IPS DF 6.9 (cell line): ENCODE measurements at places on chromosomes 12 and 14.

DNA sequence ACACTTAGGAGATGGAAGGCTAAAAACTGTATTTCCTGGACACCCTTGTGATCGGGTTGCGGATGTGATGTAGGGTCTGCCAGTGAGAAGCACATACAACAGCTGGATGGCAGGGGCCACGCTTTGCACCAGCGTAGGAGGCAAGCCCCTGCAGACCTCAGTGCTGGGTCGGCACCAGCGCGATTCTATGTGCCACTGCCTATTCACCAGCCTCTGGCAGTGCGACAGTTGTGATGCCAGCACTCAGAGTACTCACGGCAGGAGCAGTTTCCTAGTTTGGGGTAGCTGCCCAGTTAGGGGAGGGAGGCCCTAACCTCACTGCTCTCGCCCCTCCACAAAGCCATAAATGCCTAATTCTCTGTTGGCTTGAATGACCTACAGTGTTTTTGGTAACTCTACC, 31.6 kb downstream of the SPTLC2 start:
- no peak for DNase-seq

DNA sequence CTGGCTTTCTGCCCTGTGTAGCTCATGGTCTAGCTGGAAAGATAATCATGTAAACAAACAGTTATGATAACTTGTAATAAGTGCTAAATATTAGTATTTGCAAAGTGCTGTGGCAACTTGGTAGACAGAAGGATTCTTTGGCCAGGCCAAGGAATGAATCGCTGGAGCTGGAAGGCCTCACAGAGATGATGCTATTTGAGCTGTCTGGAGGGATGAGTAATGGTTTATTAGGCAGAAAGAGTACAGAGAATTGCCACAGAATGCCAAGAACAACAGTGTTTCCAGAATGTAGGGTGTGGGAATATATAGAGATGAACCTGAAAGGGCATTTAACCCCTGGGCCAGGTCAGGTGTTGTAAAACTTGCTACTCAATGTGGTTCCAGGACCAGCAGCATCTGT, 27.6 kb downstream of the OTX2 start:
- DNase-seq = no peak

GRCh38 chr14:65637780-65638179, 225.2 kb downstream of the FUT8 start:
- DNase-seq = no peak

DNA sequence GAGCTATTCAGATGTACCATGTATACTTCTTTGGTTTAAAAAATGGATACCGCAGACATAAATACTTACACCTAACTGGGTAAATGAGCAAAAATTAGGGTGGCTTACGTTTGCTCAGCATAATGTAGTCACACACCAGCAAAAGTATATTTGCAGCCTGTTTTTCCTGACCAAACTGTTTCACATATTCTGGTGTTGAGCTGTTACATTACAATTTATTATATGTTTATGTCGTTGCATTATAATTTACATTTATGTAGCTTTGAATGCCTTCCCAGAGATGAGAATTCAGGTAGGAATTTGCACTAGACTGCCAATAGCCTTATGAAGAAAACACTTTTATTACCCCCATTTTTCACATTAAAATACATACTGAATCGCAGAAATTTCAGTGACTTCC, 183.3 kb downstream of the PTPRO start:
- DNase-seq = no peak

DNA sequence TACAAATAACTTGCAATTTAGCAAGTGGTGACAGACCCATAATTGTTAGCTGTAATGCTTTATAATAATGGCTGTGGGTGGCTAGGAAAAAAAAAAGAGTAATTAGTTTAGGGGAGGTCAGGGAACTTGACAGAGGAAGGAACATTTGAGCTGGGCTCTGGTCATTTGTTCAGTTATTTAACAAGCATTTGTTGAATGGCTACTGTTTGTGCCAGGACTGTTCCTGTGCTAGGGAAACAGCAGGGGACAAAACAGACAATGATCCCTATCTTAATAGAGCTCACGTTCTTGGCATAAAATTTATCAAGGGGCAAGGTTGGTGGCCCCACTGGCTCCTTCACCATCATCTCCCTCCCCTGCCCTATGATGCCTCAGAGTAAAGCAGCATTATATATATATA, 18.5 kb downstream of the CHST11 start:
- no peak for DNase-seq

DNA sequence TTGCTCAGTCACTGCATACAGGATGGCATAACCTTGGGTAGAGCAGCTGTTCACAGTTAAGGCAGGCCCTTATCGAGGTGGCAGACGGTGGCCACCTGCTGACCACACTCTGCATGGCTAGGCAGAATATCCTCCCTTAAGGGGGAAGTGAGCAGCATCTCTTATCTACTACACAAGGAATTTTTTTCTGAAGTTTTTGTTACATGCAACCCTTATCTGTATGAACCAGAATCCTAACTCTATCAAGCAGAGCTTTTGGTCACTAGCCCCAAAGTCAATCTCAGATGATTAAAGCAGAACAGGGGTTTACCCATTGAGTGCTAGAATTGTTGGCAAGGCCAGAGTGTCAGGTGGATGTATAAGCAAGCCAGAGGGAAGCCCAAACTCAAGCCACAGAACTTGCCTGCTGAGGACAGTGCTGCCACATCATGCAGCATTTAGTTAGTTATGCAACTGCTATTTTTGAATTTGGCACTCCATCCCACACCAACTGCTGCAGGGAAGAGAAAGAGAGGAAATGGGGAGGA, 192.8 kb downstream of the TBX5 start:
- no peak for DNase-seq

DNA sequence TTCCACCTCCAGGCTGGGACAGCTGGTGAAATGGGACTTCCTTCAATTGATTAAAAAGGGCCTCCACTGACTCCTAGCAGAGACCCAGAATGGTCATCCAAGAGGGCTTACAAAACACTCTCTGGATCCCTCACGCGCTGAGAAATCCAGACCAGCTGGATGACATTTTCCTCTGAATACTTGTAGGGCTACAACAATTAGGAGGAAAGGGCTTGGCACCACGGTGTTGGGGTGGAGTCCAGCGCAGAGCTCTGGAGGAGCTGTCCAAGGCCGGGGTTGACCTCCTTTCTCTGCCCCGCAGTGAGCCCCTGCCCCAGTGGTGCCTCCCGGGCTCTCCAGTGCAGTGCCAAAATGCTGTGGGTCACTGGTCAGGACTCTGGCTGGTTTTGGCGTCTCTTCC, 189.0 kb upstream of the CCND2 start:
- no peak for DNase-seq

DNA sequence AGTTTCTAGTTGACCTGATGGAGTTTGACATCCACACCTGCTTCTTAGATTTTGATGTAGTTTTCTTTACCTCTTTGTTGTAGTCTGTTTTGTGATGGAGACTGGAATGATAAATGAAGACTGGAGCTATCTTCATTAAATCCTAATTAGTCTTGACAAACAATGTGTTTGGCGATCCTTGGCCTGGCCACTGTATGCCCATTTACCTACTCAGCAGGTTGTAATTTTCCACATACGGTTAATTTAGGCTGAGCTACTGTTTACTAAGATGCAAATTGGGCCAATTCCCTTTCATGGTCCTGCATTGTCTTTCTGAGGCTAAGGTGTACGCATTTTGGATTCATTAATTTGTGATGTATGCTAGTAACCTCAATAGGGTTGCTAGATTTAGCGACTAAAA, at the start of gene TAS2R7:
Gene TAS2R7, minus strand, starts transcription at position 41 of the 400 bp plus-strand sequence. CDS start 57 bp downstream, outside the sequence.
- no peak for DNase-seq
